ENCODE measurements at places on chromosomes 7 and 10.
A peak's percentile ranks its signal among the peaks of the same experiment; 100 is the strongest.

GRCh38 chr7:88638583-88638982 lies 120.9 kb upstream of the ZNF804B start:
- DNase-seq: no peak

DNA sequence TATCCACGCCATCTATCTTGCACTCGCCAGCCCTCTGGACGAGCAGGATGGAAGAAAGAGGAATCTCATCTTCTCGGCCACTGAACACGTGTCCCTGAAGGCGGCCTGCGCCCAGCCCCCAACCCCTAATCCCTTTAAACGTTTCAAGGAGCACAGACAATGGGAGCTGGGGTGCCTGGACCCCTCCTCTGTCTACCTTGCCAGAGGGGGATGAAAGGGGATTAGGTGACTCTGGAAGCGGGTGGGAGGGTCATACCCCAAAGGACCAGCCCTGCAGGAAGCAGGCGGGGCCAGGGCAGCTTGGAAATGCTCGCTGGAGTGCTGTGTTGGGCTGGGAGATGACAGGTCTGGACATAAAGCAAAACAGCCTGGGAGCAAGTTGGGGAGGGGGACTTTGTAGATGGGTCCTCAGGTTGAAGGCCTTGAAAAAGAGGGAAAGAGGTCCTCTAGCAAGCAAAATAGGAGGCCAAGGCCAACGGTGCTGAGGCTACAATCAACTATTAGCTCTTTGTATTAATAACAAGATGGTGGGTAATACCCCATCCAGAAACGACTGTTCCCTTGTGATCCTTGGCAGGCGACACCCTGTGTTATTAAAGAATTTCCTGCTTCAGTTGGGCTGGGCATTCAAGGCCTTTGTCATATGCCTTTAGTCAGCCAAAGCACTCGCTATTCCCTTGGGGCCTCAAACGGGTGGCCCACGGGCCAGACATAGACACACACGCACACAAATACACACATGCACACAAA lies 126.5 kb upstream of the UNC5B start:
- no peak for DNase-seq

DNA sequence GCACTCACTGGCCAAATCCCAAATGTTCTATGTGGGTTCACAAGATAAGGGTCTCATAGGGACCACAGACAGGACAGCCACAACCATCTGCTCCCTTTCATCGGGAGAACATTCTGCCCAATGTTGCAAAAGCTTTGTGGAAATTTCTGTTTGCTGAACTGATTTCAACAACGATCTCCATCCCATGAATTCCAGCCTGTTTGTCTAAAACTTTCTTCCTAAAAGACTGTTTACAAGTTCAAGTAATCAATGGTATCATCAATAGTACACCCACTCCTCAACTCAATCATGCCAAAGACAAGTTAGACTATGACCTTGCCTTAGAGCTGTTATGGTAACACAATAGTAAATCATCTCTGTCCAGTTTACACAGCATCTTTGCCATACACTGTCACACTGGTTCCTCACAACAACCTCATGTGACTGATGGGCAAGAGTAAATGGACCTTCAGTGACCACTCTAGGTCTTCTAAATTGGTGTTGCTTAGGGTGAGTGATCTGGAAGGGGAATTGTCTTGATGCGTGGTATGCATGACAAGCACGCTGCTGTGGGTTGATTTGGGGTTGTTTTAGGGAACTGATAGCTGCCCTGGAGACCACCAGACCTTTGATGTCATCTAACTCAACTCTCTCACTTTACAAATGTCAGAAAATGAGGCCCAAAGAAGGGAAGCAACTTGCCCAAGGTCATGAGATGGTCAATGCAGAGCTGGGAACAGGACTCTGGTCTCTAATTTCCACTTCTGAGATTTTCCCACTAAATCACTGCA lies 95.1 kb downstream of the PPP1R3C start:
- DNase-seq: no peak

DNA sequence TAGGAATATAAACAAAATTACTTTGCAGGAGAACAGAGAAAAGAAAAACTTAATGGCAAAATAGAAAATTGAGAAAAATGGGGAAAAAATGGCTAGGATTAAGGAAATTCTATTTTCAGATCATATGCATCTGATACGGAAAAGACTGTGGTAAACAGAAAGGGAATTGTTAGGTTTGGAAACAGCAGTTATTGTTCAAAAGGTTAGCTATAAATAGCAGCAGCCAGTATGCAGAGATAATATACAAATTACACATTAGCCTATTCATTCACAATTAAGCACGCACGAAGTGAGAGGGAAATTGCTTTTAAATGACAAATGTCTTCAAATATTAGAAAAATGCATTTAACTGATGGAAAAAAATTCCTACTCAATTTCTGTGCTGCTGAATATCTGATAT lies 224.1 kb upstream of the FAM3C start:
- no peak for DNase-seq

DNA sequence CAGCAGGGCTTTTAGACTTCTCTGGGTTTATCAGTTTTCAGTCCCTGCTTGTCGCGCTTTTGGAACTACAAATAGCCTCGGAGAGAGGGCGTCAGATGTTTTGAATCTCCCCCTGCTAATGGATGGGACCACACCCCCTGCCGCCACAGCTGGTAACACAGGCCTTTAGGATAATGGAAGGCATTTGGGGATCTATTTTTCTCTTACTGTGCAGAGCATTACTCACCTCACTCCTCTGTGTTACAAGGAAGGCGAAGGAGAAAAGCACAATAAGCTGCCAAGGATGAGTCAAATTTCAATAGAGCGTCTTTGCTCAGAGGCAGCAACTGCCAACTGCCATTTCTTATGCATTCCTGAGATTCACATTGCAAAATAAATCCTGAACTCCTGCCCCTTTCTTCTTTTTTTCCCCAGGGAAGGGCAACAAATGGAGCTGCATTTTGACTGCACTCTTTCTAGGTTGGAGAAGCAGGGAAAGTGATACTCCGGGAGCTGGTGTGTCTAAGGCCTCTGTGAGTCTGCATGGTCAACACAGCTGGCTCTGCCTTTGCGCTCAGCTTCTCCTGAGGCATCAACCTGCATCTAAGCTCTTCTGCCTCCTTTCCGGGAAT lies 31.5 kb upstream of the SMNDC1 start:
- peak; percentile 98 for DNase-seq

DNA sequence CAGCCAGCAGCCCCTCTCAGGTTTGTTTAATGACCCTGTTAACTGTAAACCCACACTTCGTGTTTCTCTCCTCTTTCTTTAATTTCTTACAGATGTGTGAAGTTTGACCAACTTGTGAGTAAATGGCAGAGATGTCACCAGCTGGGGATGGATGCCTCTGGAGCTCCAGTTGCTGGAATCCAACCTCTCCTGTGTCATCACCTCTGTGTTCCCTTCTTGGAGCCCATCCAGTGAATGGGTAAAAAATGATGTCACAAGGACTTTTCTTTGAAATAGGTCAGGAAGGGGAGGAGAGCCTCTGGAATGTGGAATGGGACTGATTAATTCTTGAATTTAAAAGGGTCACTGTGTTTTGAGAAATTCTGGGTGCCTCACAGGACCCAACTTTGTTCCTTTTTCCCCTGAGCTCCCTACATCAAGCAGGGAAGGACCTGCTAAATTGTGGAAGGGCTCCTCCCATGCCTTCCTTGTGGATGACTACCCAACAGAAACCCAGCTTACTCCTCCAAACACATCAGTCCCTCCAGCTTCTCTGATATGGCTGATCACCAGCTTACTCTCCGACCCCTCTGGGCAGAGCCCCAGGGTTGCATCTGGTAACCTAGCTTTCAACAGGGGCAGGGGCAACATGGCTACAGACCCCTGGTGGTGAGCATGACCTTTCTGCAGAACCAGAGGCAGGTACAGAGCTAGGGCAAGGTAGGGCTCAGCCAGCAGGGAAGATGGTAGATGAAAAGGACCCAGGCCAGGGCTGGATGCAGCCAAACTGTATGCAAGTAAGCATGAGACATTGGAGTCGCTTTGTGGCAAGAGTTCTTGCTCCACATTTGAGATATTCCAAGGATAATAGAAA lies 67.5 kb downstream of the STRA8 start:
- DNase-seq: peak; percentile 18

All from HT1080 (cell line).